ENCODE measurements at places on chromosomes 1 and 21. TPM values are rescaled to one million over a fixed set of nuclear protein-coding genes. Genes with fewer than 3 reads are reported as not detected.

- DNase-seq, result no peak
Measured at GRCh38 chr1:109615879-109616278, 3.5 kb downstream of the GNAT2 start.

GRCh38 chr1:2967881-2968280 lies 53.4 kb upstream of the ACTRT2 start:
- DNase-seq, result peak; percentile 29

GRCh38 chr1:68121536-68121935 lies 71.1 kb upstream of the DIRAS3 start:
- DNase-seq, result no peak

Gene TMEM183A
- total RNA-seq, result 42.0 TPM

DNA sequence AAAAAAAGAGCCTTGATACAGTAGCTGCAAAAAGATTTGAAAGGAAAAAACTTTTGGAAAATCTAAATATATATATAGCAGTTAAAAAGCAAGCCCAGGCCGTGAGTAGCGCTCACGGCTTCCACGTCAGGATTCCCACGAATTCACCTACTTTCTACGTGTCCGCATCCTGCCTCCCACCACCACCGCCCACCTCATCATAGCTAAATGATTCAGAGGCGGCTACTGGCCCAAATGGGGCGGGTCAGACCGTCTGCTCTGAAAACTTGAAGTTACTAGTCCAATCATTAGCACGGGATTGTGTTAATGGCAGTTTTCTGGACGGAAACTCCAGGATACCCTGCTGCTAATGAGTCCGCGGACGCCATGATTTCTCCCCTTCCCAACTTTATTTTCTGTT lies 1.3 kb upstream of the CCSAP start:
- no peak for DNase-seq

DNA sequence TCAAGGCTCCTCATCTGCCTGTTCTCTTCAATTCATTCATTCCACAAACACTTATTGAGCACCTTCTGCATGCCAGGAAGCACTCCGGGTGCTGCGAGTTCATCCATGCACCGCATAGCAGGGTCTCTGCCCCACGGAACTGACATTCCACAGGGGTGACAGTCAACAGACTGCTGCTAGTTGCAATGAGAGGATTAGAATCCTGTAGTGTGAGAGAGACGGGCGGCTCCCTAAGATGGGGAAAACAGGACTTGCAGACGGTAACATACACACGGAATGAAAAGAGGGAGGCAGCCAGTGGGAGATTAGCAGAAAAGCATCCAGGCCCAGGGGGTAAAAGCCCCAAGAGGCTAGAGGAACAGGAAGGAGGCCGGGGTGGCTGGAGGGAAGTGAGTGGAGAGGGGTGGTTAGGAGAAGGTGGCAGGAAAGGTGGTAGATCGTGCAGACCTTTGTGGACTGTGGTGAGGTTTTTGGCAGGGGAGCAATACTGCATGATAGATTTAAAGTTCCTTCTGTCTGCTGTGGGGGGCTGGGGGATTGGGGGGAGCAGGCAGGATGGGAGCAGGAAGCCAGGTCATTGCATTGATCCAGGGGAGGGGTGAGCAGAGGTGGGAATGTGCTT lies 6.6 kb downstream of the TNFRSF8 start:
- DNase-seq, result no peak

DNA sequence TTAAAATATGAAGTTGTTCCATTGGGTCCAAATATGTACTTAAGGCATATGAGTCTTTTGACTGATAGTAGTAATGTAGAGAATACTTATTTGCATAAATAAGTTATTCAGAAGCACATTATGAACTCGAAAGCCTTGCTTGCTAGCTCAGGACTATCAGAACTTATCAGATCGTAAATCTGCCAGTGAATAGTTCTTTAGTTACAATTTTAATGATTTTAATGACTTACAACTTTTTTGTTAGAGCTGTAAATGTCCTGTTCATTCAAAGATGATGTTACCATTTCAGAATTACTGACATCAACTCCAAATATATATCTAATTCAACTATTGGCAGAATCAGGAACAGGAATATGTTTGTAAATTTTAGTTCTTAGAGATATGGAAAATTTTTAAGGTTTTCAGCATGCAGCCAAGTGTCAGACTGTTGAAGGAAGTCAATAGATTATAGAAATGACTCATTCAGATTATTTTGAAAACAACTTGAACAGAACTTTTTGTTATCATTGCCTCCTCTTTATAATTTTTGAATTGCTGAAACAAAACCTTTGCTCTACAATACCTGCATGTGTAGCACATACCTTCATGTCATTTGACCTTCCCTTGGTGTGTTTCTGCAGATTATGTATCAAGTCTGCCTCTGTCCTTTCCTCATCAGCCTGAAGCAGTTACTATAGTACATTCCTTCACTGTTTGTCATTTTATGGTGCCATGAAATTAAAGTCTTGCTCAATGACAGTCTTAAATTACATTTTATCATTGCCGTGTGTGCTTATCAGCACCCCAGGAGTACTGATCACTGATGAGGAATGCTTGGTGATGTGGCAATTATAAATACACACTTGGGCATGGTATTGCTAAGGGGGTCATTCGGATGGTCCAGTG lies 44.9 kb downstream of the LRRC8D start:
- no peak for DNase-seq

- DNase-seq, result no peak
Measured at GRCh38 chr1:199336745-199337640, 690.5 kb upstream of the NR5A2 start.

DNA sequence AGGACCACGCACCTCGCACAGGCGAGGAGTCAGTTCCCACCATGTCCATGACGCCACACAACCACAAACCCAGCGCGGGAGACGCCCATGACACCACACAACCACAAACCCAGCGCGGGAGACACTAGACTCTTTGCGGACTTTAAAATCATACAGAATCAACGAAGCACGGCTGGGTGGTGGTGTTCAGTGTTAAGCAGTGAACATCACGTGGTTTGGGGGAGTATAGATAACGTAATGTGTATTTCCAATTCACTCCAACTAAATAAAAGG lies 19.2 kb downstream of the PTTG1IP start:
- no peak for DNase-seq

Gene LCE1B
- total RNA-seq, result not detected

Measured in ovary (tissue), 10 donors.